ENCODE measurements at places on chromosomes 16 and 17. TPM values are rescaled to one million over a fixed set of nuclear protein-coding genes. Genes with fewer than 3 reads are reported as not detected.

Gene ALOX15
- not detected for total RNA-seq

Gene CMTM2
- not detected for total RNA-seq

Gene BFAR
- total RNA-seq: 153 TPM

Gene NLE1
- total RNA-seq: 25.3 TPM

Gene ITGB4
- 3.7 TPM for total RNA-seq

Gene TBC1D28
- total RNA-seq: not detected

Gene OTOP3
- total RNA-seq: not detected

Gene RRAD
- 0.27 TPM for total RNA-seq

Gene ESRP2
- 0.53 TPM for total RNA-seq

Gene CDC6
- 53.5 TPM for total RNA-seq

Gene UTS2R
- not detected for total RNA-seq

Gene RAB11FIP4
- 0.13 TPM for total RNA-seq

Gene RCVRN
- total RNA-seq: not detected

Gene FHOD1
- total RNA-seq: 37.4 TPM

Gene CNTNAP4
- total RNA-seq: not detected

Gene CUEDC1
- total RNA-seq: 12.1 TPM

Gene C16orf92
- not detected for total RNA-seq

Gene KCNJ18
- total RNA-seq: not detected

Gene PLA2G10
- total RNA-seq: not detected

Gene CCL14
- total RNA-seq: 51.3 TPM

Gene PPY
- not detected for total RNA-seq

Gene HSPB9
- total RNA-seq: not detected

Gene CACNG1
- not detected for total RNA-seq

Gene FBXW10
- not detected for total RNA-seq

Gene KCNJ16
- total RNA-seq: 0.13 TPM

Gene FOXF1
- 0.07 TPM for total RNA-seq

Gene KRTAP1-1
- total RNA-seq: not detected

Gene DNAI2
- not detected for total RNA-seq

Gene TMEM107
- total RNA-seq: 26.4 TPM

Gene GUCY2D
- total RNA-seq: not detected

Gene SLC22A31
- 0.07 TPM for total RNA-seq

Gene SMIM36
- not detected for total RNA-seq

Gene FGF11
- total RNA-seq: 0.27 TPM

Data from thoracic aorta endothelial cell (primary cell).